Gastroesophageal sphincter (tissue), 4 donors: ENCODE measurements at places on chromosomes 4 and X. TPM values are rescaled to one million over a fixed set of nuclear protein-coding genes. Genes with fewer than 3 reads are reported as not detected.

Gene SH3TC1
- total RNA-seq = 12.9 TPM

Gene NUDT11
- 5.1 TPM for total RNA-seq

Gene IL1RAPL1
- 0.54 TPM for total RNA-seq

Gene SSX1
- not detected for total RNA-seq

Gene VCX3B
- total RNA-seq = not detected

Gene SPANXD
- total RNA-seq = not detected

Gene RPL36A
- total RNA-seq = 1,298 TPM

Gene GABRG1
- total RNA-seq = not detected

Gene ZAR1
- not detected for total RNA-seq

Gene NDUFA1
- 77.1 TPM for total RNA-seq

Gene MAMLD1
- 4.2 TPM for total RNA-seq

Gene SCML2
- total RNA-seq = 1.3 TPM

Gene CD40LG
- total RNA-seq = 0.40 TPM

Gene FGF5
- total RNA-seq = 2.4 TPM

Gene PLAC1
- not detected for total RNA-seq

Gene MAD2L1
- total RNA-seq = 1.7 TPM

Gene EMCN
- total RNA-seq = 5.3 TPM

Gene ADGRG2
- 3.8 TPM for total RNA-seq

Gene PABPC1L2B
- not detected for total RNA-seq

Gene ZNF630
- total RNA-seq = 4.3 TPM

Gene RRH
- not detected for total RNA-seq

Gene FHDC1
- total RNA-seq = 0.62 TPM

Gene H2BW2
- not detected for total RNA-seq

Gene FGFBP2
- total RNA-seq = 3.3 TPM

Gene FAT1
- 279 TPM for total RNA-seq

Gene SPACA5
- total RNA-seq = not detected

Gene BCOR
- total RNA-seq = 18.4 TPM

Gene NBDY
- total RNA-seq = 12.2 TPM

Gene GLRB
- total RNA-seq = 5.8 TPM

Gene ERAS
- total RNA-seq = not detected

Gene EPGN
- not detected for total RNA-seq

Gene MAGEA9
- not detected for total RNA-seq

Gene STBD1
- 18.1 TPM for total RNA-seq

Gene CYTL1
- 3.0 TPM for total RNA-seq

Gene NWD2
- 0.67 TPM for total RNA-seq

Gene NOCT
- total RNA-seq = 3.4 TPM

Gene PNMA6F
- total RNA-seq = not detected

Gene HELQ
- 10.3 TPM for total RNA-seq

Gene EVC2
- 9.4 TPM for total RNA-seq

Gene FAM47E
- 2.2 TPM for total RNA-seq

Gene TEX13C
- not detected for total RNA-seq

Gene SSX2B
- not detected for total RNA-seq

Gene FAM53A
- 4.0 TPM for total RNA-seq

Gene TMEM31
- total RNA-seq = not detected

Gene CRMP1
- 1.9 TPM for total RNA-seq

Gene RHOXF2
- total RNA-seq = not detected

Gene FAM47A
- total RNA-seq = not detected

Gene TACC3
- 8.2 TPM for total RNA-seq

Gene HSFX1
- 2.3 TPM for total RNA-seq

Gene STK26
- 15.7 TPM for total RNA-seq

Gene CXCL8
- 0.62 TPM for total RNA-seq

Gene ZNF518B
- total RNA-seq = 35.0 TPM

Gene PF4V1
- total RNA-seq = not detected

Gene XAGE3
- total RNA-seq = not detected

Gene BLOC1S4
- 16.8 TPM for total RNA-seq

Gene C4orf36
- not detected for total RNA-seq

Gene RTL3
- 5.4 TPM for total RNA-seq

Gene ZMAT1
- 3.5 TPM for total RNA-seq

Gene ARR3
- not detected for total RNA-seq
